ENCODE measurements at places on chromosomes 12 and 14. TPM values are rescaled to one million over a fixed set of nuclear protein-coding genes. Genes with fewer than 3 reads are reported as not detected.
A peak's percentile ranks its signal among the peaks of the same experiment; 100 is the strongest.

ADSS1 gene
- 16.2 TPM for polyA plus RNA-seq

DNA sequence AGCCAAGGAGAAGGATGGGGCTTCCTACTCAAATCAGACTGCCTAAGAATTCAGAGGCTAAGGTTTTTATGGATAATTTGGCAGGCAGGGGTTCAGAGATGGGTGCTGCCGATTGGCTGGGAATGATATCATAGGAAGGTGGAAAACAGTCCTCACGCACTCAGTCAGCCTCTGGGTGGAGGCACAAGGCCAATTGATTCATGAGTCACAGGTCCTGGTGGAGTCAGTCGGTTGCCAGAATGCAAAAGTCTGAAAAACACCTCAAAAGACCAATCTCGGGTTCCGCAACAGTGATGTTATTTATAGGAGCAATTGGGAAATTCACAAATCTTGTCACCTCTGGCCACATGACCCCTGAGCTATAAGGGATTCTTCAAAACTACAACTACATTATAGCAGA, 105.5 kb downstream of the GXYLT1 start:
- DNase-seq = no peak

PRB2 gene
- not detected for polyA plus RNA-seq

DNA sequence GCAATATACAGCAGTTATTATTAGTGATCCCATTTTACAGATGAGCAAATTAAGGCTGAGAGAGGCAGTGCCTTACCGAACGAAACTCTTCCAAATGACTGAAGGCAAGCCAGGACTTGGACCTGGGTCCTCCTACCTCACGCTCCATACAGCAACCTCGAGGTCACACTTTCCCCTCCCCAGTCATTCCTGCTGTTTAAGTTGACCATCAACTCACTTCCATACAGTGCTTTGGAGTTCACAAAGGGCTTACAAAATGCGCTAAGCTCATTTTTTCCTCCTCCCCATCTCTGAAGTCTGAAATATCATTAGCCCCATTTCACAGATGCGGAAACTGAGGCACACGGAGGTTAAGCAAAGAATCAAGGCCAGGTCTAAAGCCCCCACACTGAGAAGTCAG, 4.3 kb downstream of the HNF1A start:
- DNase-seq = no peak

DNA sequence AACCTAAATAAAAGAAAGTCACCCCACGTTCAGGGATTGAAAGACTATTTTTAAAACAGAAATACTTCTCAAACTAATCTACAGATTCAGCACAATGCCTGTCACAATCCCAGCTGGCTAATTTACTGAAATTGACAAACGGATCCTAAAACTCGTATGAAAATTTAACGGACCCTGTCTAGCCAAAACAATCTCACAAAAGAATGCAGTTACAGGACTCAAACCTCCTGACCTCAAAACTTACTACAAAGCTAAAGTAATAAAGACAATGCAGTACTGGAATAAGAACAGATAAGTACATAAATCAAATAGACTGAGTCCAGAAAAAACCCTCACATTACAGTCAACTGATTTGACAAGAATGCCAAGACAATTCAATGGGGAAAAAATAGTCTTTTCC, 48.8 kb downstream of the IPO8 start:
- DNase-seq = no peak

UNG gene
- 30.9 TPM for polyA plus RNA-seq

DNA sequence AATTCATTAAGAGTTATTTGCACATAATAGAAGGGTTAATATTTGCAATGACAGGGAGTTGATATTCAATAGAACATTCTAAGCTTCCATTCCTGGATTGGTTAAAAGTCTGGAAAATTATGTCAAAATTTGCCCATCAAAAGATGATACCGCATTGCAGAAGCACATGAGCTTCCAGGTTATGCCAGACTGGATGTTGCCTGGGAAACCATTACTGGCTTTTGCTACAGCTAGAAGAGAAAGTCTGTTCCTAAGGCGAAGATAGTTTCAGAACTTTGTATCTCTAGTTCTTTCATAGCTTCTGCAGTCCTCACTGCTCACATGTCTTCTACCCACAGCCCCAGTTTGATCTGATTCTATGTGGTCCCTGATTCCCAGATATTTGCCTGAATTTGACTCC, 122.4 kb upstream of the AMIGO2 start:
- DNase-seq = no peak

GRCh38 chr12:111101003-111101402, 180.6 kb upstream of the MYL2 start:
- no peak for DNase-seq

DNA sequence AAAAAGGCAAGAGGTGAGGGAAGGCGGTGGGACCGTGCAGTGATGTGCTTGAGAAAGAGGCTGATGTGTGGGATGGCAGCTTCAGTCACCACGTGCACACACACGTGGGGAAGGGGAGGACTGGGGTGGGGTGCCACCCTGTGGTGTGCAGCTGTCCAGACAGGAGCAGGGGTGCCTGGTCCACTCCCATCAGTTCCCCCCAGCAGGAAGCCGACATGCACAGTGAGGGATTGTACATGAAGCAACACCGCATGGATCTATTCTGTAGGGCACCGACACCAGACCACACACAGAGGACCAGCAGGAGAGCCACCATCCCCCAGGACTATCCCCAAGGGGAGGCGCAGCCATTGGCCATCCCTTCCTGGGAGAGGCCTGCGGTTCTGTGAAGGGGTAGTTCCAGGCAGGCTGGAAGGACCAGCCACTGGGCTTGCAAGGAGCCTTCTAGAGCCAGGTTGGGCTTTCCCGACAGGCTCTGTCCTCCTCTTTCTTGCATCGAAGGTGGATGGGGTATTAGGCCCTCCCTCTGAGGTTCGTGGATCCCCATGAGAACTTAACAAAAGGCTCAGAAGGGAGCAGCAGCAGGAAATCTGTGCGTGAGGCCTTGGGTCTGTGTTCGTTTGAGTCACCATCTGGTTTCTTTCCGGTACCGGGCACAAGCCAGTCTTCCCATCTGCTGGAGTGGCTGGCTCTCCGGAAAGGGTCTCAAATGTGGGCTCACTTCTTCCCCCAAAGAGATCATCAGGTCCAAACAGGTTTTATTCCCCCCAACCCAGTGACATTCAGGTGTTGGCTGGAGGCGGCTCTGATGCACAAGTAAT, 59.8 kb downstream of the PLEKHG3 start:
- DNase-seq = no peak

NPFF gene
- polyA plus RNA-seq = 7.7 TPM

DNA sequence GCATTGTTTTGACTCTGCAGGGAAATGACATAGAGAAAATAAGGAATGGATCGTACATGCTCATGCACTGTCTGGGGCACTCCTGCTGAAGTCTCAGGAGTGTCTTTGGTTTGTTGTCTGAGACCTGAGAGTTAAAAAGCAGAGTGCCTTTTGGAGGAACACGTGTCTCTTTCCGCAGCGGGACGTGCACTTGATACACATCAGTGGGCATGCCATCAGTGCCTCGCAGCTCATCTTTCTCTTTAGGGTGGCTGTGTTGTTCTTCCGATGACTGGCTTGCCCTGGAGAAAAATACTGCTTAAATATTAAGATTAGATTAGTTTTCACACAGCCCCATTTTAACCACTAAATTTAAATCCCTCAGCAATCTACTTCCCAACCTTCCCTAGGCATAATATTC, 835.9 kb downstream of the DIO2 start:
- no peak for DNase-seq

AMHR2 gene
- 0.23 TPM for polyA plus RNA-seq

DTX1 gene
- polyA plus RNA-seq = 83.5 TPM

GRCh38 chr12:77540097-77540496, 290.6 kb upstream of the NAV3 start:
- DNase-seq = no peak

PROX2 gene
- polyA plus RNA-seq = 1.3 TPM

DNA sequence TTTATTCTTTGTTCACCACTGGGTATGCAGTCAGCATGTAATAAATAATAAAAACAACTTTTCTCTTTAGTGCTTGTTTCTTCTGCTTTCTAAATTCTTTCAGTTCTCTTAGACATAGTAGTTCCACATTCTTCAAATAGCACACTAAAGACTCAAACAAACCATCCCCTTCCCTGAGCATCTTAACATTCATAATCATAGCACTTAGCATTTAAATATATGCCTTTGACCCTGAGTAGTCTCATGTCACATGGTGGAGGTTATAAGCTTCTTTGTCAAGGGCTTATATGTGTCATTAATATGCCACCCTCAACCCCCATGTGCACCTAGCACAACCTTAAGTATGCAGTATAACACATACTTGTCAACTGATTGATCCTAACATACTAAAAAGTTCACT, 212.7 kb downstream of the PHLDA1 start:
- DNase-seq = no peak

KIF26A gene
- polyA plus RNA-seq = 9.7 TPM

DNA sequence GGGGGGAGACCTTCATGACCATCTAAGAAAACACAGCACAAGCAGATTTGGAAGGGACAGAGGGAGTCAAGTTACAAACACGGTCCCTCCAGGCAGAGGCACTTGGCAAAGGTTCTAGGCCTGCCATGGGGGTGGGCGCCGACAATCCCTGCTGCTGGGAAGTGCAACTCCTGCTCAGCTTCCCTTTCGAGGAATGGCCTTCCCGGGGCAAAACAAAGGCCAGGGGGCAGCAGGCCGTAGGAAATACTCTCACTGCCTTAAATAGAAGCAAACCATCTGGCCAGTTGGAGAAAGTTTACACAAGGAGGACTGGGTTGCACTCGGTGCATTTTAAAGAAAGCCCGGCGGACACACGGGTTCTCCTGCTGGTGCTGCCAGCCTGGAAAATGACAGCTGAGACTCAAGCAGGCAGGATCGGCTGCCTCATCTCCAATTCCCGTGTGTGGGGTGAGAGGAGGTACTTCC, 65.8 kb downstream of the ITPK1 start:
- DNase-seq = no peak

RFX4 gene
- polyA plus RNA-seq = 90.3 TPM

DNA sequence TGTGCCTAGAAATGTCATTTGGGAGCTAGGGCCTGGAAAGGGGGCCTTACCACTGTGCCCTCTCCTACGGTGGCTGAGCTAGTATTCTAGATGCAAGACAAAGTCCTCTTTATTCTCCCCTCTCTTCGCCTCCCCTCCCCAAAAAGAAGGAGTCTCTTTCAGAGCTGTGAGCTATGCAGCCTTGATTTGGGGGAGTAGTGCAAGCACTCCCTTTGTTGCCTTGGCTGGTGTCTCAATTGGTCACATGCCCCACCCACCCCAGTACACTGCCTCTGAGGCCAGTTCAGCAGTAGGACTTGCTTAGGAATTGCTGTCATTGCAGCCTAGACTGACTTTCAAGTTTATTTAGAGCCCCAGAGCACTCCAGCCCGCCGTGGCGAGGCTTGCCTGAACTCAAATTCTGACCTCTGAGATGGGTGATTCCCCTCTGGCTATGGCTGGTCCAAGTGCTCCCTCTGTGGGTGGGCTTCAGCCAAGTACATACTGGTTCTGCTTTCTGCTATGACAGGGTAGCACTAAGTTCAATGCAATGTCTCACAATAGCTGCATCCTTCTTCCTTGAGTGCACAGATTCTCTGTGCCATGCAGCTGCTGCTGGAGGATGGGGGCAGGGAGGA, 37.0 kb upstream of the FBXO33 start:
- peak; percentile 43 for DNase-seq

DNA sequence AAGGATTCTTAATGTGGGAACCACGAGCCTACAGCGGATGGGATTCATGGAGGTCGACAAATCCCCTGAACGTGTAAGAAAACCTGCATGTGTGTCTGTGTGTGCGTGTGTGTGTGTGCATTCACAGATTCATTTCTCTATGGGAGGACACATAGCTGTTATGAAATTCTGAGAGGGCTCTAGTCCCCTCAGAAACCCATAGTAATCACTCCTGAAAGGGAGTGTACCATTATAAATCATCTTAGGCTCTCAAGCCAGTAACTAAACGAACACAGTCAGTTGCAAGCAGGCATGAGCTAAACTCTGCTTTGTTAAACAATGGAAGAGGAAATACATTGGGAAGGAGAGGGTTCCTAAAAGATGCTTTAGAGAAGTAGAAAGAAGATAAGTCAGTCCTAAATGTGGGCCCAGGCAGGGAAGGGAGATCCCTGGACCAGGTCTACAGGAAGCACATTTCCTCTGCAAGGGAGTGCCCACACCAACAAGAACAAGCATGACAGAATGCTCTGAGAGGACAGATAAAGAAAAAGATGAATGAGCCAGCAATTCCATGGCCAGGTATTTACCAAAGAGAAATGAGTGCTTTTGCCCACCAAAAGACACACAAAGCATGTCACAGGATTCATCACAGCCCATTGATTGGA, 91.3 kb downstream of the ITPR2 start:
- no peak for DNase-seq

- peak; percentile 71 for DNase-seq
Observed at GRCh38 chr12:54349679-54350078, 14.6 kb downstream of the GPR84 start.

GRCh38 chr12:109900752-109901580, 892 bp downstream of the TCHP start:
- no peak for DNase-seq

INHBE gene
- polyA plus RNA-seq = 0.23 TPM

SELPLG gene
- polyA plus RNA-seq = 12.2 TPM

ITGA7 gene
- polyA plus RNA-seq = 88.6 TPM

GRCh38 chr12:89862511-89863445, 154.1 kb upstream of the ATP2B1 start:
- DNase-seq = no peak

- DNase-seq = no peak
Observed at GRCh38 chr12:126741536-126742240, 1525.3 kb upstream of the TMEM132C start.

MYF5 gene
- polyA plus RNA-seq = not detected

TRIM9 gene
- 122 TPM for polyA plus RNA-seq

DNA sequence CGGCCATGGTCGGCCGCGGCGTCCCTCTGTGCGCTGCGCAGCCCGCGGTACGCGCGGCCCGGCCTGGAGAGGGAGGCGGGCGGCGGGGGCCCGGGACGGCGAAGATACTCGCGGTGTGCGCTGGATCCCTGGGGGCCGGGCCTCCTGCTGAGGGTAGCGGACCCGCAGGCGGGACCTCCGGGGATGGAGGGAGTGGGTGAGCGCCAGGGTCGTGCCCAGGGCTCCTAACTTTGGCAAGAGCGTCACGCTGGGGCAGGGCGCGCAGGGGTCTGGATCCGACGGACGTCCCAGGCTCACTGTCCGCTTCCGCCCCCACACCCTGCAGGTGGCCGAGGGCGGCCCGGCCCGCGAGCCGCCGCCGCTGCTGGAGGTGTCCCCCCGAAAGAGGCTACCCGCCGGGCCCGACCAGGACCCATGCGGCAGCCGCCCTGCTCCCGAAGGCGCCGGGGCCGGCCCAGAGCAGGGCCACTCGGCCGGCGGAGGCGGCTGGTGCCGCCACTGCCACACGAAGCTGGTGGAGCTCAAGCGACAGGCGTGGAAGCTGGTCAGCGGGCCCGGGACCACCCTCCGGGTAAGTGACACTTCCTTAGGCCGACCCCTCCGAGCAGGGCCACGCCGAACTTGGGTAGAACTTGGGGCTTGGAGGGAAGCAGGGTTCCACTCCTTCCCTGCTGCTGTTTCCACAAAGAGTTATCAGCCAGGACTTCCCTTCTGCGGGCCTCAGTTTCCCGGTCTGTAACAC, 502 bp downstream of the KIF26A start:
- no peak for DNase-seq

KRT4 gene
- 0.20 TPM for polyA plus RNA-seq

TTC7B gene
- polyA plus RNA-seq = 85.0 TPM

CDH24 gene
- 37.9 TPM for polyA plus RNA-seq

PSMA6 gene
- 165 TPM for polyA plus RNA-seq

TAS2R9 gene
- polyA plus RNA-seq = not detected

Data from spinal cord (tissue), 10 donors.